ENCODE measurements at places on chromosomes 6 and 20.

GRCh38 chr6:170112583-170112860 lies 178.4 kb downstream of the DLL1 start:
- H3K27ac ChIP-seq: no peak overlapping the region
- H3K36me3 ChIP-seq: peaks cover 12% of the 10 kb centered on the region
- peaks cover 6% of the 10 kb centered on the region for H3K27me3 ChIP-seq

DNA sequence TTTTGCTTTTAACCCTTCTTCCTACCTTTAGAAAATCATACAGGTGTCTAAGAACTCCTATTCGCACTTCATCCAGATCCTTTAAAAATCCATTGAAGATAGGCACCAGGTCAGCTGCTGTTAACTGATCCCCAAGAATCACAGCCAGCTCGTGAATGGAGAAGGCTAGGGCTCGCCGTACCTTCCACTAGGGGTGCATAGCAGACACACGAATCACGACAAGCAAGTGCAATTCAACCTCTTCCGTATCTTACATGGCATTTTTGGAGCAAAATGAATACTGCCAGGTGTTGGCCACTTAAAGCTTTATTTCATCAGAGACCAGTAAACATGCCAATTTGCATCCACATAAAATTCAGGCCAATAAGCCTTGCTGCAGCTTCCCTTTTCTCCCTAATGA lies 10.8 kb upstream of the ANKRD60 start:
- no peaks in the 10 kb centered on the region for H3K27me3 ChIP-seq
- no peak overlapping the region for H3K4me3 ChIP-seq
- no peak for DNase-seq
- H3K4me1 ChIP-seq: peaks cover 4% of the 10 kb centered on the region

GRCh38 chr6:105591053-105591452 lies 188.2 kb upstream of the PREP start:
- H3K36me3 ChIP-seq: no peaks in the 10 kb centered on the region
- no peak overlapping the region for H3K27ac ChIP-seq
- no peaks in the 10 kb centered on the region for H3K4me1 ChIP-seq

- peaks cover 3% of the 10 kb centered on the region for H3K4me1 ChIP-seq
- no peak overlapping the region for H3K27ac ChIP-seq
- peaks cover 2% of the 10 kb centered on the region for H3K27me3 ChIP-seq
- DNase-seq: no peak
Observed at GRCh38 chr6:34581561-34581920, 25.4 kb upstream of the SPDEF start.

- H3K27me3 ChIP-seq: no peaks in the 10 kb centered on the region
- no peaks in the 10 kb centered on the region for H3K36me3 ChIP-seq
- no peak for DNase-seq
Observed at GRCh38 chr6:104459543-104459942, 400.2 kb downstream of the HACE1 start.
